ENCODE measurements at places on chromosomes 7 and 10.

DNA sequence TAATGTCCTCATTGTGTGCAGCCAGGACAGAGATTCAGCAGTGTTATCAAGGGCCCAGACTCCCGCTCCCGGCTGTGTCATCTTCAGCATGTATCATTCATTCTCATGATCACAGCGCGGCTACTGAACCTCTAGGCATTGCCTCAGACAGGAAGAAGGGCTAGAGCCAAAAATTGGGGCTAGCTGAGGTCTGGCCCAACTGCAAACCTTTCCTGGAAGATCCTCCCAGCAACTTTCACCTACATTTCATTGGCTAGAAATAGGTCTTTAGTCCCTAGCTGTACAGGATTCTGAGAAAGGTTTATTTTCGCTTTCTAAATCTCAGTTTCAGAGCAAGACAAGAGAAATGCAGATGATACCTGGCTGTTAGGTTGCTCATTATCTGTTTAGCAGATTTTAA lies 81.9 kb downstream of the CREM start:
- H3K27me3 ChIP-seq: no peaks in the 10 kb centered on the region
- H3K4me1 ChIP-seq: peaks cover 4% of the 10 kb centered on the region
- DNase-seq: no peak
- H3K27ac ChIP-seq: no peak overlapping the region
- H3K36me3 ChIP-seq: no peaks in the 10 kb centered on the region

DNA sequence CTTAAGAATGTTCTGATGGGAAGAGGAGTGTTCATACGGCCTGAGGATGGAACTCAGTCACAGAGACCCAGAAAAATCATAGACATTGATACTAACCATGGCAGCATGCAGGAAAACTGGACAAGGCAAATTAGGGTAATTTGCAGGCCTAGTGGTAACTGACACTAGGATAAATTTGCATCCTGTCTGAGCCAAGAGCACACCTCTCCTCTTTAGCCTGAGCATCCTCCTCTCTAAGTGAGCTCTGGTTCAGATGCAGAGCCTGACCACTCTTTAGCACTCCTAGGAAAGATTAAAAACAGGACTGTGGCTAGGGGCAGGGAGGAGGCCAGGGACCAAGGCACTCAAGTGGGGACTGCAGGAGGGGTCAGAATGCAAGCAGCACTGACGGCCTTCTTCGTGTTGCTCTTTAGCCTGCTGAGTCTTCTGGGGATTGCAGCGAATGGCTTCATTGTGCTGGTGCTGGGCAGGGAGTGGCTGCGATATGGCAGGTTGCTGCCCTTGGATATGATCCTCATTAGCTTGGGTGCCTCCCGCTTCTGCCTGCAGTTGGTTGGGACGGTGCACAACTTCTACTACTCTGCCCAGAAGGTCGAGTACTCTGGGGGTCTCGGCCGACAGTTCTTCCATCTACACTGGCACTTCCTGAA lies at the start of gene TAS2R41:
Gene TAS2R41, plus strand, starts transcription at position 373 of the 650 bp plus-strand sequence. Its CDS starts 0 bp downstream, at position 373.
- no peak within 1 kb of the TSS for H3K27ac ChIP-seq
- H3K36me3 ChIP-seq: no peaks in the 10 kb centered on the region
- H3K4me1 ChIP-seq: no peaks in the 10 kb centered on the region
- no peak for DNase-seq
- no peaks in the 10 kb centered on the region for H3K27me3 ChIP-seq
- H3K4me3 ChIP-seq: no peak within 1 kb of the TSS

DNA sequence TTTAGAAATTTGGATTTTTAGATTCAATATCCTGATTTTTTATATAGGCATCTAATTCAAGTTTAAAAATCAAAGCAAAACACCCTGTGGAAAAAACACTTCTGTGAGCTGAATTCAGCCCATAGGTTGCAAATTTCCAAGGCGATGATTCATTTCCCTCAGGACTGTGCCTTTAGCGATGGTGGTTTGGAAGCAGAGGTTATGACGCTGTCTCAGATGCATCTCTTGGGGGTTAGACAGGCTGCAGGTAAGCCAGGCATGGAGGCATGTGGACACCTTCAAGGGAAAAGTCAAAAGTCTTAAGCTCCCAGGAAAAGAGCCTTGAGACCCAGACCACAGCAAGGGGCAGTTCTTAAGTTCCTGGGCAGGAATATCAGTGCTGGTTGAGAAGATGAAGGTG lies 9.5 kb upstream of the FRA10AC1 start:
- DNase-seq: no peak
- no peak overlapping the region for H3K27ac ChIP-seq

GRCh38 chr10:120684226-120684625 lies 166.9 kb upstream of the WDR11 start:
- H3K4me3 ChIP-seq: no peak overlapping the region
- H3K4me1 ChIP-seq: peaks cover 2% of the 10 kb centered on the region
- H3K27me3 ChIP-seq: no peaks in the 10 kb centered on the region
- no peaks in the 10 kb centered on the region for H3K36me3 ChIP-seq
- no peak overlapping the region for H3K27ac ChIP-seq

GRCh38 chr10:51905032-51905431 lies 205.6 kb upstream of the CSTF2T start:
- peaks cover 2% of the 10 kb centered on the region for H3K4me1 ChIP-seq
- DNase-seq: no peak
- no peak overlapping the region for H3K27ac ChIP-seq
- peaks cover 3% of the 10 kb centered on the region for H3K27me3 ChIP-seq
- no peak overlapping the region for H3K4me3 ChIP-seq

GRCh38 chr7:139737221-139738100 lies 40.3 kb downstream of the HIPK2 start:
- no peaks in the 10 kb centered on the region for H3K27me3 ChIP-seq
- DNase-seq: no peak
- no peaks in the 10 kb centered on the region for H3K36me3 ChIP-seq
- H3K4me1 ChIP-seq: no peaks in the 10 kb centered on the region
- no peak overlapping the region for H3K27ac ChIP-seq

- no peaks in the 10 kb centered on the region for H3K27me3 ChIP-seq
- H3K4me3 ChIP-seq: no peak overlapping the region
- DNase-seq: no peak
- no peaks in the 10 kb centered on the region for H3K36me3 ChIP-seq
- H3K4me1 ChIP-seq: no peaks in the 10 kb centered on the region
Measured at GRCh38 chr10:104706886-104707285, 65.8 kb downstream of the SORCS3 start.

- H3K27me3 ChIP-seq: peaks cover 27% of the 10 kb centered on the region
- peaks cover 13% of the 10 kb centered on the region for H3K4me1 ChIP-seq
- no peak for DNase-seq
- H3K27ac ChIP-seq: no peak overlapping the region
- H3K36me3 ChIP-seq: no peaks in the 10 kb centered on the region
- H3K4me3 ChIP-seq: no peak overlapping the region
Measured at GRCh38 chr10:71394926-71395562, 1.7 kb upstream of the CDH23 start.

DNA sequence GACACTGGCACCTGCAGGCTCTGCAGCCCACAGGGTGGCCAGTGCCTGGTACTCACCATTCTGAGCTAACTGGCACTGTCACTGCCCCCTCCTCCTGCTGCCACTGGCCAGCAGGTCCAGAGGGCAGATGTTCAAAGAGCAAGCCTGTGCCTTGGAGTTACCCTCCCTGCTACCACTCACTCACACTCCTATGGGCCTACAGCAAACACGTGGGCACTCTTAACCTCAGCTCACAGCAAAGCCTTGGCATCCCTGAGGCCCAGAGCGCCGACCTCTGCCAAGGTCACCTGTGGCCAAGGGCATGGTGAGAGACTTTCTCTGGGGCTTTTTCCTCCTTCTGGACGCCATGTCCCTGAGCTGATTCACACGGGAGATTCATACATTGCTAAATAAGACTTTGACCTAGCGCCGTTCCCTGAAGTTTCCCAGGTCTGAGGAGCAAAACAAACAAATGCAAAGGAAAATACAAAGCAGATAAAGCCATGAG lies 270.0 kb upstream of the PPP2R2D start:
- H3K27me3 ChIP-seq: no peaks in the 10 kb centered on the region
- no peak for DNase-seq
- H3K4me3 ChIP-seq: no peak overlapping the region
- no peaks in the 10 kb centered on the region for H3K36me3 ChIP-seq
- no peak overlapping the region for H3K27ac ChIP-seq
- no peaks in the 10 kb centered on the region for H3K4me1 ChIP-seq

GRCh38 chr7:39587393-39587792 lies 21.2 kb downstream of the YAE1 start:
- no peaks in the 10 kb centered on the region for H3K27me3 ChIP-seq
- no peak overlapping the region for H3K27ac ChIP-seq
- no peaks in the 10 kb centered on the region for H3K4me1 ChIP-seq
- no peak overlapping the region for H3K4me3 ChIP-seq
- no peak for DNase-seq

DNA sequence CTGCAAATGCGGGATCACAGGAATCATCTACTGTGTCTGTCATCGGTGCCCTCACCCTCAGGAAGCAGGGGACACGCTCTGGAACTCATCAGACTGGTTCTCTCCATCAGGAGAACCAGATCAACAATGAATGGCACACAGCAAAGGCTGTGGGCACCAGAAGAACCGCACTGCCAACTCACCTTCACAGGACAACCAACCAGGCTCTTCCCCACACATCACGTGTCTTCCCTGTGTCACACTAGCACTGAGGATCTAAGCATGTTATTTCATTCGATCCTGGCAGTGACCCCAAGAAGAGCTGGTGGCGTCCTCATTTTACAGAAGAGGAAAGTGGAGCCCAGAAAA lies 106.1 kb downstream of the TNS3 start:
- peaks cover 7% of the 10 kb centered on the region for H3K27me3 ChIP-seq
- H3K4me3 ChIP-seq: no peak overlapping the region
- H3K27ac ChIP-seq: no peak overlapping the region
- DNase-seq: no peak
- no peaks in the 10 kb centered on the region for H3K36me3 ChIP-seq

- H3K4me1 ChIP-seq: no peaks in the 10 kb centered on the region
- peak within 1 kb of the TSS; percentile 93 for H3K4me3 ChIP-seq
- DNase-seq: no peak
- H3K27me3 ChIP-seq: no peaks in the 10 kb centered on the region
- H3K27ac ChIP-seq: no peak within 1 kb of the TSS
Measured at GRCh38 chr10:90871766-90872647, at the start of gene RPP30. Gene RPP30, plus strand, starts transcription at chr10:90871974. Its CDS starts 13 bp downstream, at chr10:90871987.

GRCh38 chr10:122163174-122164022 lies 107.7 kb upstream of the BTBD16 start:
- no peak overlapping the region for H3K27ac ChIP-seq
- peaks cover 7% of the 10 kb centered on the region for H3K4me1 ChIP-seq
- H3K4me3 ChIP-seq: peak overlapping the region; percentile 86
- no peaks in the 10 kb centered on the region for H3K27me3 ChIP-seq

DNA sequence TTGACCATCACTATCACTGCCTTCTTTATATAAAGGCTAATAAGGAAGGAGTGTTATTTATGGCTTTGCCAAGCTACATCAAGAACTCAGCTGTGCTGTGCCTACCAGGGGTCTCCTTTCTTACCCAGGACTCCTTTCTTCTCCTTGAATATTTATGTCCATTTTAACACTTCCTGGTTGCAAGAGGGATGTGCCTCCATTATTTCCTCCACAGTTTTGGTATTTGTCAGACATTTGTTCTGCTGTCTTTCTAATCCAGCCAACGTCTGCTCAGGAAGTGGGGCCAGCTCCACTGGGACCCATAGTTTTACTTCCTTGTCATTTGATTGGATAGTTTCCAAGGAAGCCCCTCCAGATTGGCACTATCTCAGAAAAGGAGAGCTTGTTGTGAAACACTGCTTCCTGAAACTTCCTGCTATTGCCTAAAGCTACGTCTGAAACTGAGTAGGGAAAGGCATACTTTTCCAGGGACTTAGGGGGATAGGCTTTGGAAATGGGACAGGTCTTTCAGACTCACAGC lies 6.6 kb upstream of the STRIP2 start:
- H3K27me3 ChIP-seq: no peaks in the 10 kb centered on the region
- H3K4me1 ChIP-seq: no peaks in the 10 kb centered on the region
- no peak overlapping the region for H3K27ac ChIP-seq
- H3K4me3 ChIP-seq: no peak overlapping the region

GRCh38 chr7:35268953-35269352 lies 15.1 kb upstream of the TBX20 start:
- no peak overlapping the region for H3K4me3 ChIP-seq
- no peak overlapping the region for H3K27ac ChIP-seq
- no peaks in the 10 kb centered on the region for H3K4me1 ChIP-seq
- no peak for DNase-seq
- no peaks in the 10 kb centered on the region for H3K36me3 ChIP-seq
- H3K27me3 ChIP-seq: no peaks in the 10 kb centered on the region

- H3K4me1 ChIP-seq: peaks cover 8% of the 10 kb centered on the region
- no peak for DNase-seq
- H3K4me3 ChIP-seq: no peak overlapping the region
- H3K36me3 ChIP-seq: no peaks in the 10 kb centered on the region
- H3K27ac ChIP-seq: no peak overlapping the region
Measured at GRCh38 chr7:130356876-130357611, 12.4 kb downstream of the CPA5 start.

DNA sequence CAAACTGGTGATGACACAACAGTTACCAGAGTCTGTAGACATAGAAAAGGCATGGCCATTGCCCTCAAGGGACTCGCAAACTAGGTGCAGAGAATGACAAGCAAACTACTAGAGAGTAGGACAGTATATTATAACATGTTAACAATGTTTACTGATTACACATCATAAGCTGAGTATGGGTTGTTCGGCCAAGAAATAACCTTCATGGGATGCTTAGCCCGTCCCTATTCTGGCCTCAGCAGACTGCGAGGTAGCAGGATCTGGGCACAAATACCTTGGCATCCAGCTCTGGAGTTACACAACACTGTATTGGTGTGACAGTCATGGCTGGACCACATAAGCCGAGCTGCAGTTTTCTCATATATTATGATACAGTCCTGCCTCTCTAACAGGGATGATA lies 51.4 kb downstream of the ABCB4 start:
- H3K36me3 ChIP-seq: no peaks in the 10 kb centered on the region
- no peak overlapping the region for H3K4me3 ChIP-seq
- no peak for DNase-seq
- H3K4me1 ChIP-seq: no peaks in the 10 kb centered on the region
- no peak overlapping the region for H3K27ac ChIP-seq

GRCh38 chr10:34504534-34504933 lies 310.6 kb downstream of the PARD3 start:
- no peak overlapping the region for H3K27ac ChIP-seq
- no peak for DNase-seq
- no peak overlapping the region for H3K4me3 ChIP-seq
- H3K4me1 ChIP-seq: no peaks in the 10 kb centered on the region
- no peaks in the 10 kb centered on the region for H3K27me3 ChIP-seq

DNA sequence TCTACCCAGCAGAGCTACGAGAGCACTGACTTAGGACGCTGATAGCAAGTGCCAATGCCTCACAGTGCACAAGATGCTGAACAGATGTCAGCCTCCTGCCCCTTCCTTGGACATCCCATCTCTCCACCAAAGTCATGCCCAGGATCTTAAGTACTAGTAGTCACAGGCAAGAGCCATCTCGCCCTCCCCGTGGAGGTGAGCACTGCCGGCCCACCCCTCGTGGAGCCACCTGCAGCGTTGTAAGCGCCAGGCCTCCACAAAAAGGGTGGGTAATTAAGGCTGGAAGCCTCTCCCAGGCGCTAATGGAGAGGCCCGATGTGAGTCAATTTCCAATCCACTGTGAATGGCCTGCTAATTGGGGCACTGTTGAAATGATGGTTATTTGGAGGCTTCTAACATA lies 156.2 kb downstream of the GRID1 start:
- no peaks in the 10 kb centered on the region for H3K36me3 ChIP-seq
- H3K4me3 ChIP-seq: no peak overlapping the region
- no peaks in the 10 kb centered on the region for H3K4me1 ChIP-seq
- no peaks in the 10 kb centered on the region for H3K27me3 ChIP-seq
- no peak overlapping the region for H3K27ac ChIP-seq
- DNase-seq: no peak

Measured in iPS DF 6.9 (cell line).